ENCODE measurements at places on chromosomes 6 and 20. TPM values are rescaled to one million over a fixed set of nuclear protein-coding genes. Genes with fewer than 3 reads are reported as not detected.

Gene RSPH4A
- total RNA-seq, result 2.7 TPM

Gene PROKR2
- 40.4 TPM for total RNA-seq

Gene RWDD2A
- total RNA-seq, result 9.4 TPM

Gene MYLK4
- total RNA-seq, result 0.47 TPM

Gene BPIFB4
- not detected for total RNA-seq

Gene C20orf141
- total RNA-seq, result not detected

Gene NOTCH4
- 5.0 TPM for total RNA-seq

Gene HTR1B
- total RNA-seq, result 0.94 TPM

Gene IMPG1
- not detected for total RNA-seq

Gene ADGRF4
- not detected for total RNA-seq

Gene RFX6
- total RNA-seq, result not detected

Gene REM1
- total RNA-seq, result not detected

Gene PKHD1
- under 0.01 TPM for total RNA-seq

Gene LY6G6F
- total RNA-seq, result not detected

Gene GHRH
- total RNA-seq, result not detected

Gene GABRR1
- not detected for total RNA-seq

Gene SIM1
- total RNA-seq, result not detected

Gene KHDC1L
- total RNA-seq, result 0.78 TPM

Gene EYS
- 0.78 TPM for total RNA-seq

Gene OLIG3
- total RNA-seq, result not detected
